ENCODE measurements at places on chromosomes 3 and 15.

GRCh38 chr3:46717447-46718231 lies at the start of gene PRSS50:
TSS of gene PRSS50 (minus strand) at chr3:46717869. CDS start at chr3:46717824, 45 bp downstream.
- peak; percentile 28 for DNase-seq

DNA sequence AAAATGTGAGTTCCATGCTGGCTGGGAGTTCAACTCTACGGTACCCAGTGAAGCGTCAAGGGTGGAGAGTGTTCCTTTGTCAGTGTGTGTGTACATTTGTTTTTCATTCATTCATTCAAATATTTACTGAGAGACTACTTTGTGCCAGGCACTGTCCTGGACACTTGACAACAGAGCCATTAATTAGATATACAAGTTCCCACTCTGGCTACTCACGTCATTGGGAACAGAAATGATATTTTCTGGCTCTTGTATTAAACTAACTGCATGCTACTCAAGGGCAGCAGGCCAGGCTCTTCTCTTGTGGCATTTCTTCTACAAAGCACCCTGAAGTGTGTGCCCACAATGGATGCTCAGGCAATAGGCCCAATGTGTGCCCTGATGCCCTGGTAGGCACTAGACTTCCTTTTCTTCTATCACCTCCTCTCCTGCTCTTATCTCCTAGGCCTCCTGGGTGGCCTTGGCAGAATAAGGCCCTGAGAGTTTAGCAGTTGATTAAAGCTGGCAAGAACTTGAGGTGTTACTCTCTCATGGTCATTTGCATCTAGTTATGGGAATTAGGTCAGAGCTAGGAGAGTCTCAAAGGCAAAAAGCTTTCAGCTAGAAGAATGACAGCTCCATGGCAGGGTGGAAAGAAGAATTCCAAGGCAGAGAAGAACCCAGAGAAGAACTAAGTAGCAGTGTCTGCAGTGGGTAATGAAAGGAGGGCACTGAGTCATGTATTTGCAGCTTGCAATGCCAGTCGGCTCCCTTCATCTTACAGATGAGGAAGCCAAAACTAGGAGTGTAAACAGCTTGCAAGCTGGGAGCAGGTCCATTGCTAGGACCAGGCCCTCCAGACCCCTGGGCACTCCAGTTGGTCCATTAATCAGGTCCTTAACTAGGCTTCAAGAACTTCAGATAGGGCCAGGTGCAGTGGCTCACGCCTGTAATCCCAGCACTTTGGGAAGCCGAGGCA lies 14.0 kb upstream of the SMAD3 start:
- peak; percentile 83 for DNase-seq

DNA sequence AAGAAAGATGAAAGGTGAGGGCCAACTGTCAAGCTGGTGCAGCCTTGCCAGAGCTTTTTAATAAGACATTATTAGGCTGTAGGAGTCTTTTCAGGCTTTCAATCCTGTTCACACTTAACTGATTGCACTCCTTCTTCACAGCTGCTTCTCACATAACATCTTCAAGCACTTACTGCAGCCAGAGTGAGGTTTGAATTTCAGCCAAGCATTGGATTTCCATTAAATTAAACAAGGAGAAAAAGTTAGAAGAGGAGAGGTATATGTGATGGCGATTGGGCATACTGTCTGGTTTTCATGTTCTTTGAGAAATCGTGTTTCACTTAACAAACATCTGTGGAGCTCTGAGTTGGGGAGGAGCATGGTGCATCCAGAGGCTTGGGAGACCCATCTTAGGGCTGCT lies 392.8 kb upstream of the LRRC3B start:
- DNase-seq: no peak

DNA sequence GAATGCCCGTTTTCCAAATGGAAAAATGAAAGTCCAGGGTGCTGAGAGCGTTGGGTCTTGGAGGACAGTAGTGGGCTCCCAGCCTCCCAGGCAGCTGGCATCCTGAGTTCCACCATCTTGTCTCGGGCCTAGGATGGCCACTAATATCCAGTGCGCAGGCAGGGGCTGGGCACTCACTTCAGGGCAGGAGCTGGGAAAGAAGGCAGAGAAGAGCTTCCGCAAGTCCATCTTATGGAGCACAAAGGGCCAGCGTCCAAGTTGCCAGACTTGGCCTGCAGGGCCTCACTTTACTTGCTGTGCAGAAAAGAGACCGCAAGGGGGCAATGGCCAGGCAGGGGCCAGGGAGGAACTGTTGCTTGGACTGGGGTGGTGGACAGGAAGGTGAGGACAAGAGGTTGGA lies 46.1 kb downstream of the IQSEC1 start:
- DNase-seq: no peak

DNA sequence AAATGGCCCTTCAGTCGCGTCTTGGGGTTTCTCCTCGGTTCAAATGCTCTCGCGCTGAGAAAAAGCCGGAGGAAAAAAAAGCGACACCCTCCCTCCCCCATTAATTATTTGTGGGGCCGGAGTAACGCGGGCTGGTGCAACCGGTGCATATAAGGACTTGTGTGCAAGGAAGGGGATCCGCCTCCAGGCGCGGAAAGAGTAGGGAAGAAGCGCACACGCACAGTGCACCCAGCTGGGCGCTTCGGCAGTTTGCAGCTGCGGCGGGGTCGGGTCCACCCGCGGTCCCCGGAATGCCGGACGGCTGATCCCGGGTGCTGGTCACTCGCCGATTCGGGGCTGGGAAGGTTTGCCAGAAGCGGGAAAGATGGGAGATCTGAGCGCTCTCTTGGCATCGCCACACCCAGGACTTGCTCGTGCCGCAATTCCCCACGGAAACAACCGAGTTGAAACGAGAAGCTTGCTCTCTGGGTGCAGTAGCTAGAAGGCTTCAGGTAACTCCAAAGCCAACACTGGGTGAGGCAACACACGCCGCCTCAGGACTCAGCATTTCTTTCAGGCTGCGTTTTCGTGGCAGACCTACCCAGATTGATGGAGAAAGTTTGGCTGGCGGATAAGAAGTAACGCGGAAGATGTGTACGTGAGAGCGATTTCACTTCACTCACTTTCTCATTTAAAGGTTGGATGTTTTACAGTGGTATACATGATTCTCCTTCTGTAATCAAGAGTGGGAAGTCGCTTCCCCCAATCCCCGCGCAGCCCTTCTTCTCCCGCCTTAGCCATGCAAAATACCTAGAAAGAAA lies 720 bp upstream of the TNIK start:
- peak; percentile 57 for DNase-seq

- DNase-seq: no peak
These were observed 5.0 kb downstream of the DNAJB8 start for GRCh38 chr3:128461731-128462130.

GRCh38 chr3:88112289-88112688 lies 37.5 kb upstream of the C3orf38 start:
- DNase-seq: no peak

DNA sequence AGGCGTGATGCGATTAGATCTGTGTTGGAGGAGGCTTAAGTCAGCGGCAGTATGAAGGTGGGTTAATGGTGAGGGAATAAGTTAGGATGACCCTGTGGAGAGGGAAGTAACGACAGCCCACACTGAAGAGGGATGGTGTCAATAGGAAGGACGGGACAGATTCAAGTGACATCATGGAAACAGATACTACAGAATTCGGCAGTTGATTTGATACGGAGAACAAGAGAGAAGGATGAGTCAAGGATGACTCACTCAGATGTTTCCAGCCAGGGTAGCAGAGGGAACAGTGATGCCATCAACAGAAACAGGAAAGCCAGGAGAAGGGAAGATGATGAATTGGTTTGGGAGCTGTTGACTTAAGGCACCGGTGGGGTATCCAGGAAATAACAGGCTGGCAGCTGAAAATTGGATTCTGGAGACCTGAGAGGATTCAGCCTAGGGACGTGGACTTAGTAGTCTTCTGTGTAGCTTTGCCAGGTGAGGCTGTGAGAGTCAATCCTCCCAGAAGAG lies 38.0 kb downstream of the SHC4 start:
- DNase-seq: no peak

DNA sequence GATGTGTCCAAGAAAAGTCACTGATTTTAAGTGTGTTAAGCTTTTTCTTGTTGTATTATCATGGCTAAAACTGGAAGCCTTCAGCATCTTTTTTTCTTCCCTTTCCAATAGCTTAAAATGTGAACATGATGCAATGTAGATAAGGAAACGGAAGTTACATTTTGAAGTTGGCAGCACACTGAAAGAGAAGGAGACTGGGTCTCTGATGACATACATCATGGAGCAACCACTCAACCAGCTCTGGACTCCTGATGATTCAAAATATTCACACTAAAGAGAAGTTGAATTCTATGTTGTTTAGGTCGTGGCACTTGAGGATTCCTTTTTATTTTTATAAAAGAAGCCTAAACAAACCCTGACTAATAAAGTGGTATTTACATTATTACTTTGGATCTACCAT lies 488.3 kb upstream of the ALCAM start:
- no peak for DNase-seq

- no peak for DNase-seq
These were observed 156.6 kb downstream of the MEIS2 start for GRCh38 chr15:36943508-36944361.

- DNase-seq: no peak
These were observed 3.1 kb upstream of the FMN1 start for GRCh38 chr15:33197636-33198035.

- no peak for DNase-seq
These were observed 24.2 kb upstream of the TM4SF4 start for GRCh38 chr3:149450281-149450680.

DNA sequence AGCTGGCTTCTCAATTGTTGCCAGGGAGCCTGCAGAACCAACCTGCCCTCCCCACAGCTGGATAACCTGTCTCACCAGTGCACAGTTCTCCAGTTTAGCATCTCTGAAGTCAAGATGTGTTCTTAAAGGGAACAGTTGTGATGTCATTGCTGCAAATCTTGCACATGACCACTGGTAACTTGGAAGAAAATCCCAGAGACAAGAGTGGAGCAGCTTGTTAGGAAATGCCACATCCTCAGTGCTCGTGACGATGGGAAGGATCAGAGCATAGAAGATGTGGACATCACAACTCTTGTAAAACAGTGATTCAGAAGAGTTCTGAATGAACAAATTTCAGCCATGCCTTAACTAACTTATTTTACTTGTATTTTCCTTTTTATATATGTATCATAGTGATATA lies 36.1 kb upstream of the LIMD1 start:
- DNase-seq: no peak

DNA sequence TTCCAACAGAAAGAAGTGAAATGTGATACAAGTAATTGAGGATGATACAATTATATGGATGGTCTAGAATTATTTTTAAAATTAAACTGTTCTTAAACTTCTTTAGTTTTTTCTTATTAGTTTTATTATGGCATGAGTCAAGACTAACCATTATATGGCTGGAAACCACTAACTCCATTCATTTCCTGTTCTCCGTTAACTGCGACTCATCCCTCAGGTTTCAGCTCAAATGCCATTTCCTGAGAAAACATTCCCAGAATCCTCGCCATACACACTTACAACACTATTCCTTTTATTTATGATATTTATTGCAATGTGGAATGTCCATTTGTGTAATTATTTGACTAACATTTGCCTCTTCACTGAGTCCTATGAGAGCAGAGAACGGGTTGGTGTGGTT lies 394.1 kb downstream of the SOX2 start:
- no peak for DNase-seq

- DNase-seq: no peak
These were observed 15.4 kb downstream of the FGD5 start for GRCh38 chr3:14834121-14834520.

- DNase-seq: peak; percentile 26
These were observed 3.5 kb downstream of the SMAD3 start for GRCh38 chr15:67068710-67069400.

Data from hematopoietic multipotent progenitor cell treated with erythropoietin and hydrocortisone succinate and interleukin-3 and kit ligand, for 8 days (in vitro differentiated cells).